ENCODE measurements at places on chromosomes 1 and 21.
A peak's percentile ranks its signal among the peaks of the same experiment; 100 is the strongest.

DNA sequence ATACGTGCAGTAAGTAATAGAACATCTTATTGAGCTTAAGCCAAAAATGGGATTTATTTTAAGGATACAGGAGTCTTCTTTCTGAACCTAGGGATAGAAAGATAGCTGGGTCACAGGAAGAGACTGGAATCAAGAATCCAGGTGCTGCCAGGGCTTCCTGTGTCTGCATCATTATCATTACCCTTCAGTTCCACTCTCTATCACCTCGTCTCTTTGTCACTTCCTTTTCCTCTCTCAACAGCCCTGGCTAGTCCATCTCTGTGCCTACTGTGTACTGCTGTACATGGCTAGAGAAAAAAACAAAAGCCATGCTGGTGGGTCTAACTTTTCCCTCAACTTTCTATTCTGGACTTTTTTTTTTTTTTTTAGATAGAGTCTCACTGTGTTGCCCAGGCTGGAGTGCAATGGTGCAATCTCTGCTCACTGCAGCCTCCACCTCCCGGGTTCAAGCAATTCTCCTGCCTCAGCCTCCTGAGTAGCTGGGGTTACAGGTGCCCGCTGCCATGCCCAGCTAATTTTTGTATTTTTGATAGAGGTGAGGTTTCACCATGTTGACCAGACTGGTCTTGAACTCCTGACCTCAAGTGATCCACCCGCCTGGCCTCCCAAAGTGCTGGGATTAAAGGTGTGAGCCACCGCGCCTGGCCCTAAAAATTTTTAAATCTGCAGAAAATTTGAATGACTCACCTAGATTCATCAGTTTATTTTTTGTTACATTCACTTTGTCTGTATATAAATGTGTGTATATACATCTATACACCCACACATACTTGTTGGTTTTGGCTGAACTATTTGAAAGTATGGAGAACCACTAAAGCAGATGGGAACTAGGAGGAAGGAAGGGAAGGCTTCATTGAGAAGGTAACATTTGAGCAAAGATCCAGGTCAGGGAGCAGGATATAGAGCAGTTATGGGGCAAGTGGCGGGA lies 31.9 kb downstream of the UBE4B start:
- no peak for DNase-seq

DNA sequence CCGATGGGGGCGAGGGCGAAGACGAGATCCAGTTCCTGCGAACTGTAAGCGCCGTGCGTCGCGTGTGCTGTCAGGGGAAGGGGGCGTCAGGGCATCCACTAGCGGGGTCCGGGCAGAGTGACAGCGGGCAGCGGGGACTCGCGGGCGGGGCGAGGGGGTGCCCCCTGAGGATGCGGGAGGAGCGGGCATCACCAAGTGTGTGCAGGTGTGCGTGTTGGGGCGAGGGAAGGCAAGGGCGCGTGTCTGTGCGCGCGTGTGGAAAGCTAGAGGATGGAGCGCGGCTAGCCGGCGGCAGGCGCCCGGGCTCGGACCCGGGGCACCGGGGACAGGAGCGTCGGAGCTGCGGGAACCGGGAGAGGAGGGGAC lies 525 bp downstream of the RYR2 start:
- no peak for DNase-seq

DNA sequence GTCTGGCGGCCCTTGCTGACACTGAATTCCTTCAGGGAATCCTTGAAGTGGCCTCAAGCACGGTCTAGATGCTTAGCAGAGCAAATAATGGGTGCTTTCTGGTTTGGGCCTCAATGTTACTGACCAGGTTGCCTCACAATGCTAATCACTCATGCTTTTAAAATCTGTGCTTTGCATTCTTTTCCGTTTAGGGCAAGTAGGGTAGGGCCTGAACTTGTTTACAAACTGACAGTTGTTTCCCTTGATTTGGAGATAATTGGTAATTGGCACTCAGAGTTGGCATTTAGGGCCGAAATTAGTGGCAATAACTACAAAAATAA lies 1.4 kb downstream of the VPS13D start:
- DNase-seq, result no peak

DNA sequence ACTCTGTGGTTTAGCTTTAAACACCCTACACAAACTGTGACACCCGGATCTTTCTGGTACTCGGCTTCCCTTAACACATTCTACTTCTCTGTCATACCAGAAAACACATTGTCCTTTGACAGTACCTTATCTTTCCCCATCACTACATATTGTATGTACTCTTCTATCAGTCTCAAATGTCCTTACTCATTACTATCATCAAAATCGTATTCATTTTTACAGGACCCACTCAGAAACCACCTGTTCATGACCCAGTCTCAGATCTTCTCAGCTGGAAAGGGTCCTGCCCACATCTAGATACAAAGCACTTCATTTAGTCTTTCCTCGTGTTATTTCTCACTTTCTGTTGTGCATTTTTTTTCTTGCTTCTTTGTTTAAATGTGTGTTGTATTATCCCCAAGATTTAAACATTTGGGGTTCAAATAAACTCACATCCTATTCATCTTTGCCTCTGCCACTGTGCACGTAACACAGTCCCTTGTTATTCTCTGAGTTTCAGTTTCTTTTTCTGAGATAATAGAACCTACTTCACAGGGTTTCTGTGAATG lies 27.7 kb downstream of the CD34 start:
- DNase-seq, result no peak

GRCh38 chr1:178740491-178740890 lies 15.4 kb downstream of the RALGPS2 start:
- DNase-seq, result no peak

DNA sequence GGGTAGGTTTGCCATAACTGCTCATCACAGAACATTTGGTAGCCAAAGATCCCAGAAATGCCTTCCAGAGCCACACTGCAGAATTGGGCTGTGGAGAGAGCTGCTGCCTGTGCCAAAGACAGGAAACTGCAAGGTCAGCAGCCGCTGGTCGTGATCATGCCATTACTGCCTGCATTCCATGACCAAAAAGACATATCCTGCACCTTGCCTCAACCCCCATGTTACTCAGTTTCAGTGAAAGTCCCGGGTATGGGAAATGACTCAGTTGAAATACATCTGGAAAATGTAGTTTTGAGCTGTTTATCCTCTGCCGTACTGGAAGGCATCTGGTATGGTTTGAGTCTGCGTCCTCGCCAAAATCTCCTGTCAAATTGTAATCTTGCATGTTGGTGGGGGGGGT lies 161.7 kb downstream of the FCRL5 start:
- peak; percentile 91 for DNase-seq

DNA sequence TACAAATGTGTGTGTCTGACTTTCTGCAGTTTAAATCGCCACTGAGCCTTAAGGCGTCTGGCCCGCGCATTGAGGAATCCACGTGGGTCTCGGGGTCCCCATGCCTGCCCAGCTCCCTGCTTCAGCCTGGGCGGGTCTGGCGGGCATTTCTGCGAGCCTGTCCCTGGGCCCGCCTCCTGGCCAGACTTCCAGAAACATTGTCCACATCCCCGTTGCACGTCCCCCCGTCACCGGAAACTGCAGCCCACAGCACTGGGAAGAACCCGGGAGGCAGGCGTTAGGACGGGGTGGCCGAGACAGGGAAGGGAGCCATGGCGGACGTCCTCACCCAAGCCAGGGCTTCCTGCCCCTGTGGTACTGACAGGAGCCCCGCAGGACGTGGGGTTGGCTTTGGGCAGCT lies 113.1 kb upstream of the COL6A1 start:
- DNase-seq, result no peak

GRCh38 chr21:16037421-16037955 lies 307.7 kb downstream of the USP25 start:
- DNase-seq, result peak; percentile 19

- DNase-seq, result no peak
Observed at GRCh38 chr1:43405219-43405875, 15.6 kb downstream of the SZT2 start.

DNA sequence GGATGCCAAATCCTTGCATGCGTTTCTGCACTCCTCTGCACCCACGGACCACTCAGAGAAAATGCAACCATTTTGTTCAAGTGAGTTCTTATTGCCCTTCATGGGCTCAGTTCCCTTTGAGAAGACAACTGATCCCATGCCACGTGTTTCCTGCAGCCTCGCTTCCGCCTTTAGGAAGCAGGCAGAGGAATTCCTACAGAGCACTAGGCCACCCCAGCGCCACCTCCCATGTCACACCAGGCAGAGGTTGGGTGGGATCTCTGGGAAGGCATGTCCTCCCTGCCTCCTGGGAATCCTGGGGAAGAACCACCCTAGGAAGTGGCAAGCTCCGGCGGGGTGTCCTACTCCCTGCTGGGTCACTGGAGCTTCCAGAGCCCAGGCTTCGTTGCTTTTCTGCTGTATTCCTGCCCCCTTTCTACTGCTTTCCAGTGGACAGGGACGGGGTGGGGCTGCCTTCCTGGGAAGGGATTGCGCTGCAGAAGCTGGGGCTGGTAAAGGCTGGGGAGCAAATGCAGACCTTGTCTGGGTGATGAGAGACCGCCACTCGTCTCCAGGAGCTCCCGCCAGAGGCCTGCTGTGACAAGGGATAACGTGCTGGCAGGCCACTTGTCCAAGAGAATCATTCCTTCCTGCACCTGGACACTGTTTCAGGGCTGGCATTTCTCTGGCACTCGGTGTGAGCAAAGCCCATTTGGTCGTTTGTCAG lies 478.2 kb upstream of the VAMP3 start:
- no peak for DNase-seq

DNA sequence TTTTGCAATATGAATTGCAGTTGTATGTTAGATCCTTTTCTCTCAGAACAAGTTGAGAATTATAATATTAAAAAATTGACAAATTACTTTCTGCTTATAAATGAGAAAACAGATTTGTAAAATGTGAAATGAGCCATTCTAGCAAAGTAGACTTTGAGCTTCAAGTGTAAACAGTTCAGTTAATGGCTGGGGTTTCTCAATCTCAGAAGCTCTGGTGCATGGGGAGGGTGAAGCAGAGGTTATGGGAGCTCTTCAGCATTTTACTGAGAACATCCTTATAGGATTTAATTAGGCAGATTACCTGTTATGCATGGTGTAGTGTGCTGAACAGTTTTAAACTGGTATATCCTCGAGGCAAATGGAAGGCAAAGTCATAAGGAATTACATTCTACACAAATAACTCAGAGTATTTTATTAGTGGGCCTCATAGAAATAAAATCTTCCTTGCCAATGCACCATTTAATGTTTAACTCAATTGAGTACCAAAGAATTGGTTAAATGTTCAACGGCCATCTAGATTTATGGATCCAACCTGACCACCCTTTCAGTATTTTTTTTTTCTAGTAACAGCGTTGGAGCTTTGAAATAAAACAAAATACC lies 1143.6 kb upstream of the ADGRL2 start:
- DNase-seq, result no peak

DNA sequence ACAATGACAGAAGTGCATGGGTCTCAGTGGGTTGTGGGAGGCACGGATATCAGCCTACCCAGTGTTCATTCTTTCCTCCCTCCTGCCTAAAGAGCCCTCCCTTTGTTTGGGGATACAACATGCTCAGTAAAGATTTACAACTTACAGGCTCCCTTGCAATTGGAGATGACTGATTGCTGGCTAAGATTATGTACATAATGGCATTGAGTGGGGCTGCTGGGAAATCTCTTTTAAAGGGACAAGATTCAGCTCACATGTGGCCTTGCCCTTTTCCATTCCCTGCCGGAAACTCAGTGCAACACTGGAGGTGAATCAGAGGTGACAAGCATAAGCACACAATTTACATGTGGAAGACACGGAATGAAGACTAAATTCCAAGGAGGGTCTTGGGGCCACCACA lies 83.7 kb upstream of the CHRM3 start:
- no peak for DNase-seq

DNA sequence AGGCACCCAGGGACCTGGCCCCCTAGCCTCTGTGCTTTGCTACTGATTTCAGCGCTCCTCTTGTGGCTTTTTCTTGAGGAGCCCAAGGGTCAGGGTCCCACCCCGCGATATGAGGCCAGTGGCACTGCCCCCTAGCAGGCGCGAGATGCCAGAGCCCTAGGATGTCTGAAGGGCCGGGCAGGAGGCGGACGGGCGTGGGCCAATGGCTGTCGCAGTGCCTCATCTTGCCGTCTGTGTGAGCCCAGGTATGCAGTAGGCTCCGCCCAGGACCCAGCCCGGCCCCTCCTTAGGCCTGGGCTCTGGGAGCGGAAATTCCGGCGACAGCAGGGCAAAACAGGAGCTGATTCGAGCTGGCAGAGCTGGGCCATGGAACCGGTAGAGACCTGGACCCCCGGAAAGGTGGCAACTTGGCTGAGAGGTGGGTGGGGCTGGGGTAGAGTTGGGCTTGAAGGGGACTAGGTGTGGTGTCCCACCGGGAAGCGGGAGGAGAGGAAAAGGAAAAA lies at the start of gene CNKSR1:
TSS of gene CNKSR1 (plus strand) at position 310 of the 503 bp plus-strand sequence. CDS start at position 367, 57 bp downstream.
- no peak for DNase-seq

DNA sequence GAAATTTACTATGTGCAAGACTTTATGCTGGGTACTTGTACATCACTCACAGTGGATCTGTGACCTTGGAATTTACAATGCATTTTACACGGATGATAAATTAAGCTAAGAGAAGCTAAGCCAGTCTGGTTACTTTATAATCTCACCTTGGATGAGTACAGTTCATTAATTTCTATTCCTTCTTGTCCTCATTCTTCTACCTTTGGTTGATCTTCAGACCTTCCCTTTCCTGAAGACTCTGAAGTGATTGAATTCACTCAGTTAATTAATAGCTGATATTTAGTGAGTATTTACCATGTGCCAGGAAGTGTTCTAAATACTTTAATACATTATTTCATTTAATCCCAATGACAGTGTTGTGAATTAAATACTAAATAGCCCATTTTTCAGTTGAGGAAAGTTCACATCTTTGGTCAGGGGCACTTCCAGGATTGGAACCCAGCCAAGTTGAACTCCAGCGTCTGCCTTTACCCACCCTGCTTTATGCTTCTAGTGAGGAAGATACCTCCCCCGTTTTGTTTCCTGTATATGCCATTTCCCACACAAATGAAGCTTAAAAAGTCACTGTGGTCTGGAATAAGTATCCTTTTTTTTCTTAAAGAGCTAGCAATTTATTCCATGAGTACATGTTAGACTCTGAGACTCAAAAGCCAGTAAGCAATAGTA lies 146.6 kb downstream of the TLR5 start:
- DNase-seq, result no peak

- DNase-seq, result peak; percentile 44
Observed at GRCh38 chr21:38956856-38957571, 151.3 kb downstream of the ETS2 start.

GRCh38 chr1:192161976-192162375 lies 3.7 kb downstream of the RGS18 start:
- no peak for DNase-seq

DNA sequence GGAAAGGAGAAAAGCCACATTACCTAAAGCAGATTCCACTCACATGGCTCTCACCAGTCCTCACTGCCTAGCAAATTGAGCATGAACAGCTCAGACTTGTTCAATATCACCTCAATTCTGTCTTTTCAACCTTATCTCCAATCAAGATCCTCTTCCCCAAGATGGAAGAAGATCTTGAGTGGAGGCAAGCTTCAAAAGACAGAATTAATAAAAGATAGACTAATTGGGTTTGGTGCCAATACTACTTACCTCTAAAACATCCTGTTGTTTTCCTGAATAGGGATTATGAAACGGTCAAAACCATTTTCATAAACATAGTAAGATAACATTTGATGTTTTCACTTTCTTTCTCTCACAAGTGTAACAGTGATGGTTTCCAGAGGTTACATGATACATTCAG lies 349.2 kb upstream of the PLD5 start:
- no peak for DNase-seq

Data from fibroblast of skin of abdomen (primary cell).